ENCODE measurements at places on chromosomes 7 and 10. TPM values are rescaled to one million over a fixed set of nuclear protein-coding genes. Genes with fewer than 3 reads are reported as not detected.
A peak's percentile ranks its signal among the peaks of the same experiment; 100 is the strongest.

- DNase-seq = no peak
These were observed 651.4 kb downstream of the INHBA start for GRCh38 chr7:41051535-41051934.

- peak; percentile 63 for DNase-seq
These were observed 11.9 kb upstream of the OPALIN start for GRCh38 chr10:96370584-96371157.

GRCh38 chr10:77946084-77946483 lies 19.5 kb upstream of the DLG5 start:
- DNase-seq = no peak

DNA sequence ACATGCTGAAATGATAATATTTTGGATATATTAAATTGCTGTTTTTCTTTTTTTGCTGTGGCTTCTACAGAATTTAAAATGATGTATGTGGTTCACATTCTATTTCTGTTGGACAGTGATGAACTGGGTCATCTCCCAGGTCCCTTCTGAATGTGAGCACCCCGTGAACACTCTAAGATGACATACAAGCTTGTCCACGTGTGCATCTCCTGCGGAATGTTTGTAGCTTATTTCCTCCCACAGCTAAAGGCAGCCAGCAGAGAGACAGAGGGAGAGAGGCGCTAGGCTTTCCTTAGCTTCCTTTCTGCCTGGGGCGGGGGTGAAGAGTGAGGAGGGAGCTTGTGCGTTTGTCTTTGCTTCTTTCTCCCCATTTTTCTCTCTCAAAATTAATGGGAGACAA lies 219.1 kb downstream of the EMX2 start:
- DNase-seq = no peak

- no peak for DNase-seq
These were observed 825.9 kb upstream of the IGFBP3 start for GRCh38 chr7:46746695-46747687.

DNA sequence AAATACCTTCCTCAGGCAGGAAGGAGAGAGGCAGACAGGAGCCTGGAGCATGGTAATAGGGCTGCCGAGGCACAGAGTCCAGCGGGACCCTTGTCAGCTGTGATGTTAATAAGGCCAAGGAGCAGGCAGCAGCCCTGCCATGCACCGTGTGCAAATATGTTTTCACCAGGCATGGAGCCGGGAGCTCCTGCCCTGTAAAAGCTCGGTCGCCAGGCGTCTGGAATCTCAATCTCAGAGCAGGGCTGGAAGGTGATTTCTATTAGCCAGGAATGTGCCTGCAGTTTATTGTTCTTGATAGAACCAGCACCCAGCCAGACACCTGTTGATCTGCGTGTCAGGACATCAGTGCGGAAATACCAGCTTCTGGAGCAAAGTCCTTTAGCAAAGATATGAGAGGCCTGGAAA lies 469.8 kb downstream of the GLRX3 start:
- no peak for DNase-seq

DNA sequence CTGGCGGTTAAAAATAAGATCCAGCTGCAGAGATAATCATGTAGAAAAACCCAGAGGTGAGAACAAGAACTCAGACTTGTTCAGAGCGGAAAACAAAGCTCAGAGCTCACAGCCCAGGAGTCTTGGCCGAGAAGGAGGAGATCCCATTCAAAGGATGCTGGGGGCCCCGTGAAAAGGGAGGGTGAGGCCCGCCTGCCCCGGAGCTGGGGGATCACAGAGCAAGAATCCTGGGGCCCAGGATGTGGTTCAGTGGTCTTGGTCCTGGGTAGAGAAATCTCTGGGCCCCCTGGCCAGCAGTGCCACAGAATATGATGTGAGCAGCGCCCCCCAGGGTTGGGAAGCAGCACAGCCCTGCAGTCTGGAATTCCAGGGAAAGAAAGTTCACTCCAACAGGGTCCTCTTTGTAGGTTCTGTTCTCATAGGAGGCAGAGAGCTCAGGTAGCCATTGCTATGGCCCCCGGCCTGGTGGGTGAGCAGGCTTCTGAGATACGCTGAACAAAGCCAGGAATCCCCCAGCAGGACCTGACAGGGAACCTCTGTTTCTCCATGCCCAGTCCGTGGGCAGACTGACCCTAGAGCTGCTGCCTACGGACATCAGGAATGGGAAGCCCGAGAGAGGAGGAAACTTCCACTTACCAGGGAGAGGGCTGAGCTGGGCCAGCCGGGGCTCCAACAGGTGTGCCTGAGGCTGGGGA lies 77.7 kb upstream of the GNA12 start:
- DNase-seq = peak; percentile 35

URGCP gene
- 20.1 TPM for polyA plus RNA-seq

WNT2 gene
- 6.5 TPM for polyA plus RNA-seq

DENND2A gene
- polyA plus RNA-seq = 8.5 TPM

ZCWPW1 gene
- polyA plus RNA-seq = 96.5 TPM

Data from testis (tissue), 5 donors.